ENCODE measurements at places on chromosomes 13 and 19. TPM values are rescaled to one million over a fixed set of nuclear protein-coding genes. Genes with fewer than 3 reads are reported as not detected.

DNA sequence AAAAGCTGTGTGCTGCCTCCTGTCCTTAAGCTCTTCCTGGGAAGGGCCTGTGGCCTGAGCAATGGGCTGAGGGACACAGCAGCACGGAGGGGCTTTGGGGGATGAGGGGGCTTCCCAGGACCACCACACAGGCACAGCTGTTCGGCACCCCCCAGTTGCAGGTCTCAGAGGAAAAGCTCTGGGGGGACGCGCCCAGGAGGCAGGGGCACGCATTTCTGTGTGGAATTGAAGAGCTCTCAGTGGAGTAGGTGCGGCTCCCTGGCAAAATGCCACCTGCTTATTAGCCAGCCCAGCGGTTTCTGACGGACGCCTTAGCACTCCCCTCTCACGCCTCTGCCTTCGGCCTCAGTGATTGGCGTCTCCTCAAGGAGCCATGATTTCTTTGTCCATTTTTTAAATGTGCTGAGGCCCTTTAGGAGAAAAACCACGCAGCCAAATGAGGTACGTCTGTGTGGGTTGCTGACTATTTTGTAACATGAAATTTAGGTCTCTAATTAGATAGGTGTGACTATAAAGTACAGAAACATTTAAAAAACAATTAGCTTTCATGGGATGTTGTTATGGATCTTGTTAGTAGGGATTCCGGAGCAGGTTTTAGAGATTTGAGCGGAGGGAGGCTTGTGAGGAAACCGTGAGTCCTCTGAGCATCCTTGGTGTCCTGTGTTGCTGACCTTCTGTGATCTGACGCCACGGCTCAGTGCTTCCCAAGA, 4.0 kb downstream of the MCF2L start:
- no peak for DNase-seq

The NEK5 gene
- polyA plus RNA-seq: 0.34 TPM

DNA sequence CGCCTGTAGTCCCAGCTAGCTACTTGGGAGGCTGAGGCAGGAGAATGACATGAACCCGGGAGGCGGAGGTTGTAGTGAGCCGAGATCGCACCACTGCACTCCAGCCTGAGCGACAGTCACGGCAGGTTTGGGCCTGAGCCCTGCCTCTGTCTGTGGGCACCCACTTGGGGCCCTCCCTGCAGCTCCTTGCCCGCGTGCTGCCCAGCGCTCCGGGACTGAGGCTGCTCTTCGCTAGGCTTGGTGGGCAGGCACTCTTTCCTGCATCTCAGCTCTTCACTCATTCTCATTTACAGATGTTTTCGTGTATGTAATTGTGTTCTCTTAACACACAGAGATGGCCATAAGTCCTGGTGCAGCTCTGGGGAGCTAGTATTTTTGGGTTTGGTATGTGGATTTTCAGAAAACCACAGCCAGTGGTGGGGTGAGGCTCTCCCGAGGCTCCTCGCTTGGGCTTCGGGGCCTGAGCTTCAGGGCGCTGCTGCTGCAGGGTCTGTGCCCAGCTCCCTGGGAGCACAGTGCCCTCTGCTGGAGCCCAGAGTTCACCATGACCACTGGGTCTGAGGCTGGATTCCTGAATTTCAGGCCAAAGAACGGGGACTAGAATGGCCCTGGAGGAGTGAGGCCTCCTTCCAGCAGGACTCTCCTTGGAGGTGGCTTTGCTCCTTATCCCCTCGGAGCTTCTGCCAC, 15.2 kb downstream of the UPF1 start:
- DNase-seq: peak; percentile 54

GRCh38 chr13:32117701-32118100, 86.1 kb downstream of the FRY start:
- DNase-seq: no peak

Data from thymus (tissue), 14 donors.